ENCODE measurements at places on chromosomes 5 and 9.

DNA sequence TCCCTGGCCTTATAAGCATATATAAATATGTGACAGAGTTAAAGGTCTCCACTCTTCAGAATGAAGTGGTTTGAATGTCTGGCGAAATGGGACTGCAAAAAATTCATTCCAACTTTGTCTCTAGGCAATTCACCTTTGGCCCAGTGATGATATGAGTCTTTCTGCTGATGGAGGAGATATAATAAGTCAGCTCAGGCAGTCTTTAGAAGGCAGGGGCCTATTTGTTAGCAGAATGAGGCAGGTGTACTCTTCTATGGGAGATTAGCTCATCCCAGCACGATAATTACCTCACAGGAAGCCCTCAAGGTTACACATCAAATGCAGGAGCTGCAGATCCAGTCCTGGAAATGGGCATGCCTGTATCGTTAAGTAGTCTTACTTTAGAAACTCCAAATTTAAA is 300.5 kb downstream of the NR2F1-AS1 start:
- no peak for DNase-seq

DNA sequence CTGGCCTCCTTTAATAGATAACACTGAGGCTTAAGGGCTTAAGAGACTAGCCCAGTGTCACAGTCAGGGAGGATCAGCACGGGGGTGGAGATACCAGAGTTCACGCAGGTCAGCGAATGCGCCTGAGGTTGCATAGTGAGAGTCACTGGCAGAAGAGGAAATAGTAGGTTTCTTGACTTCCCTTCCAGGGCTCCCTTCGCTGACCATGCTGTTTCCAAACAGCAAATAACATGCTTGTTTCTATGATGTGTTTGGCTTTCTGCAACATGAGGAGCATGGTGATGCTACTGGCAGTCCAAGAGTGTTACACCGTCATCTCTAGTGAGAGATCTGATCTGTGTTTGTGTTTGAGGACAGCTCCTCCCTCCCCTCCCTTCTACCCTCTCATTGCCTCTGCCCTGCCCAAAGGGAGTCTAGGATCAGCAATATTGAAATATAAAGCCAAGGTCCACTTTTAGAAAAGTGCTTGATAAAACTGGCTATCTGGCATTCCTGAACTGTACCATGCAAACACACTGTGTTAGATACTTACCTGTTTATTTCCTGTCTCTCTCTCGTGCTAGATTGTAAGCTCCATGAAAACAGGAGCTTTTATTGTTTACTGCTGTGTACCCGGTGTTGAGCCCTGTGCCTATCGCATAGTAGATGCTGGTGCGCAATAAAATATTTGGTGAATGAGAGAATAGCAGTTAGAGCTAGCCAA is 12.3 kb downstream of the TLE4 start:
- DNase-seq, result no peak

GRCh38 chr9:9214066-9214465 is 1398.7 kb downstream of the PTPRD start:
- no peak for DNase-seq

- DNase-seq, result no peak
These were observed at the start of gene LMX1B for GRCh38 chr9:126613651-126614050. Gene LMX1B, plus strand, starts transcription at chr9:126613928. Its CDS starts 522 bp downstream, at chr9:126614450.

GRCh38 chr5:138068742-138069600 is 14.9 kb upstream of the WNT8A start:
- DNase-seq, result no peak

DNA sequence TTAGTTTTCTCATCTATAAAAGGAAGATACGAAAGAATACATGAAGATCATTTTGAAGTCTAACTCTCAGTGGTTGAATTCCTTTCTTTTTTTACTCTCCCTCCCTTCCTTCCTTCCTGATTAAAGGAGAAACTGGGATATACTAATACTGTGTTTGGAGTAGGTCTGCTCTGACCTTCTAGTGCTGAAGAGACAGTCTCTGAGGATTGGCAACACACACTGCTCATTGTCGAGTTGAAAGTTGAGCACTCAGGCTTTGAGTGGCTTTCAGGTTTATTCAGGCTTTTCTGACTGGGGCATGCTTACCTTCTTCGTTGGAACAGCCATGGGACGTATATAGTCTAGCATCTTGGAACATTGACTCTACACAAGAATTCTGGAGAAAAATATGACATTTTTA is 86.9 kb upstream of the RPS23 start:
- DNase-seq, result no peak

GRCh38 chr5:157924490-157924889 is 65.5 kb upstream of the CLINT1 start:
- DNase-seq, result no peak

- DNase-seq, result no peak
These were observed 181.0 kb upstream of the MAST4 start for GRCh38 chr5:66415208-66415607.

DNA sequence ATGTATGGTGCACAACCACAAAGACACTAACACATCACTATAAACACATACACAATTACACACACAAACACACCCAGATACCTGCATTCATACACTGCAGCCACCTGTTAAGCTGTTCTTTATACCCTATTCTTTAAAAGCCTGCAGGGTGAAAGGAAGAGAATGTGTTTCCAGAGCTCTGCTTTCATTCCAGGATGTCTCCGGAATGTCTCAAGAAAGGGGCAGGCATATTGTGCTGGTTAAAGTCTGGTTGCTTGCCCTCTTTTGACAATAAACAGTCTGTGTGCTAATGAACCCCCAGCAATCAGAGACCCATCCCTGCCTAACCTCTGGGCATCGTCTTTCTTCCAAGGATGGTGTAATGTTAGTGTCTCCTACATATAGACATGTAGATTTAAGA is 181.6 kb downstream of the EPB41L4A start:
- no peak for DNase-seq

DNA sequence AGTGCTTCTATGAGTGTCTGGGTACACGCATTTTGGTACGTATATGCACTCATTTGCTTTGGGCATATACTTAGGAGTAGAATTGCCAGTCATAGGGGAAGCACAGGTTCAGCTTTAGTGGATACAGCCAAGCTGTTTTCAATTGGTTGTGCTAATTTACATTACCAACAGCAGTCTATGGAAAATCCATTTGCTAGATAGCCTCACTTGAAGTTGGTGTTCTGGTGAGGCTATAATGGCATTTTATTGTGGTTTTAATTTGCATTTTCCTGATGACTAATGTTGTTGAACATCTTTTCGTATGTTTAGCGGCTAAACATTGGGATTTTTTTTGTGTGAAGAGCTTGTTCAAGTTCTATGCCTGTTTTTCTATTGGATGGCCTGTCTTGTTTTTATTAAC is 76.8 kb upstream of the ANKH start:
- no peak for DNase-seq

- no peak for DNase-seq
These were observed 34.3 kb downstream of the EPB41L4B start for GRCh38 chr9:109286571-109286977.

DNA sequence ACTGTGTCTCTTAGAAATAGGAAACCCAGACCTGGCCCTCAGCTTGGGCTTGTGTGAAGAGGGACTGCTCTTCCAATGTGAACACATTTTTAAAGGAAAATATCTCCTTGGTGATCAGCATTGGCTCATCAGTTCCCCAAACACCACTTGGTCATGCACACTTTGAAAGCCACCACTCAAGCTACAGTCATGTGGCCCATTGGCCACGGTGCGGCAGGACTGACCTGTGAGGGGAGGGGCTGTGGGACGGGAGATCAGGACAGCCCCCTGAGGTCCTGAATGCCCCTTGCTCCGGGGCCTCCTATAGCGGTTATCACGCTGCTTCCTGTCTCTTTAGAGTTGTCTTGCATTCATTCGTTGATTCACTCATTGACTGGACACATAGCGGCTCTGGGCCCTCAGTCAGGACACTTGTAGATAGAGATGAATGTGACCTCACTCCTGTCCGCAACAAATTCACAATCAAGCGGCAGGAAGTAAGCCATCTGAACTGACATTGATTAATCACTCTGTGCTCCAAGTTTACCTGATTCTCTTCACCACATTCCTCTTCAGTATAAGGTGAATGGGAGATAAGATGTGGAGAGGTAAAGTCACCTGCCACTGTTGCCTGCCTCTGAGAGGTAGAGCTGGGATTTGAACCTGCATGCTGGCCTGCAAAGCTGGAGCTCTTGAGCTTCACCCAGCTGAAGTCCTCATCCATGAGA is 73.1 kb downstream of the COL15A1 start:
- no peak for DNase-seq

DNA sequence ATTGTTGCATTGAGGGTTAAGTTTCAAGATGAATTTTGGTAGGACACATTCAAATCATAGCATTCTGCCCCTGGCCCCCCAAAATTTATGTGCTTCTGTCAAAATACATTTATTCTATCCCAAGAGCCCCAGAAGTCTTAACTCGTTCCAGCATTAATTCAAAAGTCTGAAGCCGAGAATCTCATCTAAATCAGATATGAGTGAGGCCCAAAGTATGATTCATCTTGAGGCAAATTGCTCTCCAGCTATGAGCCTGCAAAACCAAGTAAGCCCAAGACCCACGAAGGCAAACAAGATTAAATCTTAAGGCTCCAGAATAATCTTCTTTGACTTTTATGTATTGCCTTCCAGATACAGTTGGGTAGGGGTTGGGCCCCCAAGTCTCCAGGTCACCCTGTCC is 19.2 kb downstream of the TNPO1 start:
- DNase-seq, result no peak

- DNase-seq, result no peak
These were observed 392.9 kb upstream of the WWC1 start for GRCh38 chr5:167898361-167899042.

DNA sequence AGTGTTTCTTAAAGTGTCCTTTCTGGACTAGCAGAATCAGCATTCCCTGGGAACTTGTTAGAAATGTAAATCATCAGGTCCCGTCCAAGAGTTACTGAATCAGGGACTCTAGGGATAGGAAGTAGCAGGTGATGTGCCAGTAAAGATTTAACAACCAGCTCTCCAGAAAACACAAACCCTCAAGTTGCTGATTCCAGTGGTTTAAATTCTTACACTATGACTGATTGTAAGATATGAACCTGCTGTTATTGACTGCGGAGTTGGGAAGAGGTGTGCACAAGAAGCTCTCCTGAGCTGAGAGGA is 39.1 kb upstream of the BASP1 start:
- DNase-seq, result no peak

DNA sequence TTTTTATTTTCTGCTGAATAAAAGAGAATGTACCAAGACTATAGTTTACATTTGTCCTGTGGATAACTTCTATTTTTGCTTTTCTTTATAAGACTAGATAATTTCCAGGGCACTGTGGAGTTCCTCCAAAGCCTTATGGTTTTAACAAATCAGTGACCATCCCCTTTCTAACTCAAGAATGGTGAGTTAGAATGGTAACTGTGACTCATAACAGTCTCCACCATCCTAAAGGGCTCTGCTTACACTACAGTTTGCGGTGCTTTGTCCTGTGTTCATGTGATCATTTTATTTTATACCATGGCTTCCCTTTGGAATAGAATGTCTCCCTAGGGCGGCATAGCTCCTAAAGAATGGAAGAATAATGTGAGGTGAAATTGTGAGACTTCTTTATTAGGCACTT is 30.2 kb downstream of the WDR36 start:
- no peak for DNase-seq

DNA sequence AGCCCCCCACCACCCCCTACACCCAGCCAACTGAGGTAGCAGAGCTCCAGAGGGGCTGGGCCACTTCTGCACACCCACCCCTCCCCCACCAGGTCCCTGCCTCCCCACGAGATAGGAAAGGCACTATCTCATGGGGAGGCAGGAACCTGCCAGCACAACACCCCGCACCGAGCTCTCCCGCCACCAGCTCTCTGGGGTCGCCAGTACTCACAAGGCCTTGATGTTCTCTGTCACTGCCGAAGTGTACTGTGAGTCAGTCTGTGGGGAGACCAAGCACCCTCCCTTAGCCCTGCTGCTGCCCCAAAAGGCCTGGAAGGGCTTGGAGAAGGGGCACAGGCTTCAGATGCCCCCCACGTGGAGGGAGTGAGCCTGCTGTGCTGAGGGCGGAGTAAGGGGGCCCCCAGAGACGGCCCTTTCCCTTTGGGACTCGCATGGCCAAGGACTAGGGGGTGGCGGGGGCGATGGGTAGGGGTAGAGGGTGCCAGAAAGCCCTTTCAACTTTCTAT is 5.9 kb downstream of the MGAT4B start:
- no peak for DNase-seq

GRCh38 chr9:113492343-113493202 is 29.0 kb downstream of the RGS3 start:
- no peak for DNase-seq

DNA sequence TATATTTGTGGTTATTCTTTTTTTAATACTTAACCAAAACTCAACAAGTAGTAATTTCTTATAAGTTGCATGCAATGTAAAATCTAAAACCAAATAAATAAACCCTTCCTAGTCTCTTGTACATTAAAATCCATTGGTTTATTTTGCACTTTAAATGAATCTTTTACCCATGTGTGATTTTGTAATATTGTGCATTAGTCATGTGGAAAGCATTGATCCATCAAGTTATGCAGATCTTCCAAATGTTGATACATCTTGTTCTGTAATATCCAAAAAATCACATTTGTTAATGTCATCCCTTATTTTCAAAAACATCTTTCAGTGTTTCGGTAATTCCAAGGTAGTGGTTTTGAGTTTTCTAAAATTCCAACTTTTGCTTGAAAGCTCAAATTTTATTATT is 63.3 kb downstream of the CWC27 start:
- DNase-seq, result no peak

GRCh38 chr9:76191493-76191892 is 202.7 kb downstream of the RFK start:
- DNase-seq, result no peak

DNA sequence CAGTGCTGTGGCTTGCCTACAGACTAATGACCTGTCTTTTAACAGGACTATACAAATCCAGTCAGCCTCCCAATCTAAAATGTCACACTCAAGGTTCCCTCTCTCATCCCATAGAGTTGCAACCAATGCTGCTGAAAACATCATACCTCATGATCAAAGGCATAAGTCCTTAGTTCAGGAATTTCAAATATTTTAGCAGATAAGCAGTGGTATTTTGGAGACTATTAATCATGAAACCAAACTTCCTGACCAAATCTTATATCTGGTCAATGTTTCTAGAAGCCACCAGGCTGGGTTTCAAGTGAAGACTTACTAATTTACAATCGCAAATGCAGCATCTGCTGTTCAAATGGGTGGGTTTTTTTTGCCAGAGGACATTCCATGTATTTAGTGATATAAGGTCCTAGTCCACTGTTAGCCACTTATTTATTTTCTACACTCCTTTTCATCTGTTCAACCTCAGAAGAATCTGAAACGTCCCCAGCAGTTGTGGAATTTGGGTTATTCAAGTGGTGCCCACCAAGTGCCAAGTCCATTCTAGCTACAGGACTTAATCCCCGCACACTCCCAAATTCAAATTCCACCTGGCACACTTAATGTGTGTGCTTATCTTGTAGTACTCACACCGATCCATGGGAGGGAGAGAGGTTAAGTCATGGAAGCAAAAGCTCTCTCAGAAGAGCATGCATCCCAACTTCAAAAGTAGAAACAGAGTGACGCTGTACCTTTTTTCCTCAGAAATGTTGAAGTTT is 5.8 kb downstream of the TAS2R1 start:
- DNase-seq, result no peak

- no peak for DNase-seq
These were observed 166.6 kb upstream of the S1PR3 start for GRCh38 chr9:88824711-88825110.

GRCh38 chr5:159971038-159971437 is 37.9 kb upstream of the TTC1 start:
- no peak for DNase-seq

GRCh38 chr5:53884844-53885243 is 324.4 kb downstream of the NDUFS4 start:
- DNase-seq, result no peak

Measured in cortex of kidney (tissue), 1 donor.